ENCODE measurements at places on chromosomes 5 and 9. TPM values are rescaled to one million over a fixed set of nuclear protein-coding genes. Genes with fewer than 3 reads are reported as not detected.

DNA sequence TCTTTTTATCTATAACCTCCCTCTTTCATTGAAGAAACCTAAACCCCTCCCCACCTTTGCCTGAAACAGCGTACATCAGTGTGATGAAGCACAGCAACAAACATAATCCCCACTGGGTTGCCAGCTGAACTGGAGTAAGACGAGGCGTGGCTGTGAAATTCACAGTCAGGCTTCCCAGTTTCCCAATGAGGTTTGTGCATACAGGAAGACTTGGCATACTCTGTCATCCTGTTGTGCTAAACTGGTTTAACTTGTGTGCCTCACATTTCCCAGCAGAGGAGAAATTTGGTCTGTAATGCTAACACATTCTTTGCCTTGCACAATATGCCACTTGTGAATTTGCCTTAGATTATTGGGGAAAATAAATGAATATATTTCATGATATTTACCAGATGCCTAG is 121.5 kb downstream of the SV2C start:
- DNase-seq = no peak

DNA sequence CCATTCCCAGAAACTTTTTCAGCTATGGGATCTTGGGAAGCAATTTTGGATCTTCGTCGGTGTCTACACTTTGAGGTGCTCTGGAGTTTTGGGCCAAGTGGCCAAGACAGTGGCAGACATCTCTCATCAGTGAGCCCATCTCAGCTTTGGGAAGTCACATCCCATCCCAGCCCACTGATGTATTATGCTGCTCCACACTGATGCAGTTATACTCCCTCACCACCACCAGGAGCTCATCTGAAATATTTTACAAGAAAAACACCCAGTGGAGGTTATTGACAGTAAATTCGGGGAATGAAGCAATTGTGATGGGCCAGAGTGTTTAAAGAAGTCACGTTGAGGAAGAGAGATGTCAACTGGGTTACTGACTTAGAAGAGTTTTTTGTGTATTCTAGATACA is 378.0 kb downstream of the KDM4C start:
- no peak for DNase-seq

GRCh38 chr9:6525326-6526045 is 112.5 kb downstream of the UHRF2 start:
- no peak for DNase-seq

GRCh38 chr9:92977279-92977678 is 30.0 kb downstream of the FGD3 start:
- no peak for DNase-seq

GRCh38 chr9:127634698-127635097 is 22.6 kb downstream of the STXBP1 start:
- DNase-seq = peak; percentile 36

DNA sequence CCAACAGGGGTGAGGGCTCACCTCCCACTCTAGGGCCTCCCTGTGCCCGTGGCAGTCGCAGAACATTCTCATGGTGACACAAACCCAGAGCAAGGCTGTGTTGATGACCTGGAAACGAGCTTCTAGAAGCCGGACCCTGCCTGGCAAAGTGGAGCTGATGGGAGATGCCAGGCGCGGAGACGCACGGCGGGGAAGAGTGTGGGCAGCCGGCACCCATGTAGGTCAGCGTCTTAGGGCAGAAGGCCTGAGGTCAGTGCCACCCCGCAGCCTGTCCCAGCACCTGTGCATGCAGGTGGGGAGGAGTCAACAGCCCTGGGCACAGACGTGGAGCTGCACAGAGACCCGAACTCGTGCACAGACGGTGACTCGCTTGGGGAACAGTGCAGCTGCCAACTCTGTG is 5.4 kb downstream of the SLC6A18 start:
- no peak for DNase-seq

The PPP2CA gene
- 171 TPM for total RNA-seq

Data from HepG2 (cell line).